Astrocyte (in vitro differentiated cells and primary cell): ENCODE measurements at places on chromosomes 7 and 10.

- DNase-seq = peak; percentile 82
These were observed 26.4 kb upstream of the KLF6 start for GRCh38 chr10:3811291-3811870.

DNA sequence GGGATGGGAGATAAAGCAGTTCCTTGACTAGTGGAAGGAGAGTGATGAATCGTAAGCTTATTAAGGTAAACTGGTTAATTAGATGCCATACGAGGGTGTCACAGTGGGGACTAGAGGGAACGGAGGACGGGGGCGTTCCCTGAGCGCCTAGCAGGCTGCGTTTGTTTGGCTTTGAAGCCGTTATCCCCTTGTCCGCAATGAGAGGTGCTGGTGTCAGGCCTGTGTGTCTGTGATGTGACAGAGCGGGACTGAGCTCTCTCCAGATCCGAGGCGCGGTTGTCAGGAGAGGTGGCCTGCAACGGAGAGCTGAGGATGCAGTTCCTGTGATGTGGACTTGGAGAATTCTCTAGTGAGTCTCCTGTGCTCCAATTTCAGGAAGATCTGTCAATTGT, 60.0 kb upstream of the PRPS1L1 start:
- no peak for DNase-seq

DNA sequence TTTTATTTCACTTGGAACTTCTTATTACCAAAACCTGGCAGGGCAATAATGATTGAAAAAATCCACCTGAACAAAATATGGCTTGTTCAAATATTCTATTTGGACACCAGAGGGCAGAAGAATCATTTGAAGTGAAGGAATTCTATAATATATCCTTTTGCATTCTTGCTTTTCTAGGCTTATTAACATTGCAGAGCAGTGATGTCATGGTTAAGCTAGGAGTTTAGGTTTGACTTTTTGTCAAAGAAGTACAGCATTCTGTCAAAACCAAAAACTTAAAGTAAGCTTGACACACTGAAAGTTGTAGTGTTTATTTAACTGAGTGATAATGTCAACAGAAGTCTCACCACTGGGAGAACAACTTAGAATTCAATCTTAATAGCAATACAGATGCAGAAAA, 156.0 kb downstream of the SEMA3D start:
- peak; percentile 62 for DNase-seq

DNA sequence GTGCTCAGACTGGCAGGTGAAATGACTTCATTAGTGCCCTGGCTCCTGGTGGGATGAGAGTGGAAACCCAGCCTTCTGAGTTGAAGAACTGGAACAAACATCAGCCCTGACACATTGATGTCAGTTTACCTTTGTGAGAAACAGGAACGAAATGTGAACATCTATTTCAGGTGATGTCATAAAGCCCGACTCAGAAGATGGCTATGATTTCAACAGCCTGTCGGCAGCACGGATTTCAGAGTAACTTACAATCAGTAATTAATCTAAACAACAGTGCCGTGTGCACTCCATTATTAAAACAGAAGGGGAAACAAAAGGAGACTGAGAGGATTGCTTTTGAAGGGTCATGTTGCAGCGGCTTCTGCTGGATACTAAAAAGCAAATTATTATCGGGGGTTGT, 243.2 kb downstream of the FRMD4A start:
- peak; percentile 16 for DNase-seq
